Stimulated activated CD4-positive, alpha-beta T cell treated with anti-CD3 and anti-CD28 coated beads, Interleukin-1b, Interleukin-23, amount 100 ng/mL, for 1 hour (primary cell): ENCODE measurements at places on chromosomes 6 and 20.

- DNase-seq = no peak
Observed at GRCh38 chr6:1679688-1680068, 70.0 kb downstream of the FOXC1 start.

- no peak for DNase-seq
Observed at GRCh38 chr6:136421537-136422158, 128.6 kb downstream of the MAP7 start.

DNA sequence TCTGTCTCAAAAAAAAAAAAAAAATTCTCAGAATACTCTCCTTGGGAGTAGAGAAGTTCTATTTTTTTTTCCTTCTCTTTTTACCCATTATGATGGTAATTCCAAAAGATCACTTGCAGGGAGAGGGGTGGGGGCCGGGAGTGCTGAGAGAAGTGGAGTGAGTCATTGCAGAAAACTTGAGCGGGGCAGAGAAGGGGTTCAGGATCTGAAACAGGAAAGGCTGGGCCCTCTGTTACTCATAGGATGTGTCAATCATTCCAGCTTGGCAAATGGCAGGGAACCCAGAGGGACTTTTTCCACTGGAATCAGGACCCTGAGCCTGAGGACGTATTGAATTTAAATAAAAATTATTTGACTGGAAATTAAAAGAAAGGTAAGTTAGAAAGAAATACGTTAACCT is 111.4 kb upstream of the ARMC2 start:
- DNase-seq = no peak

DNA sequence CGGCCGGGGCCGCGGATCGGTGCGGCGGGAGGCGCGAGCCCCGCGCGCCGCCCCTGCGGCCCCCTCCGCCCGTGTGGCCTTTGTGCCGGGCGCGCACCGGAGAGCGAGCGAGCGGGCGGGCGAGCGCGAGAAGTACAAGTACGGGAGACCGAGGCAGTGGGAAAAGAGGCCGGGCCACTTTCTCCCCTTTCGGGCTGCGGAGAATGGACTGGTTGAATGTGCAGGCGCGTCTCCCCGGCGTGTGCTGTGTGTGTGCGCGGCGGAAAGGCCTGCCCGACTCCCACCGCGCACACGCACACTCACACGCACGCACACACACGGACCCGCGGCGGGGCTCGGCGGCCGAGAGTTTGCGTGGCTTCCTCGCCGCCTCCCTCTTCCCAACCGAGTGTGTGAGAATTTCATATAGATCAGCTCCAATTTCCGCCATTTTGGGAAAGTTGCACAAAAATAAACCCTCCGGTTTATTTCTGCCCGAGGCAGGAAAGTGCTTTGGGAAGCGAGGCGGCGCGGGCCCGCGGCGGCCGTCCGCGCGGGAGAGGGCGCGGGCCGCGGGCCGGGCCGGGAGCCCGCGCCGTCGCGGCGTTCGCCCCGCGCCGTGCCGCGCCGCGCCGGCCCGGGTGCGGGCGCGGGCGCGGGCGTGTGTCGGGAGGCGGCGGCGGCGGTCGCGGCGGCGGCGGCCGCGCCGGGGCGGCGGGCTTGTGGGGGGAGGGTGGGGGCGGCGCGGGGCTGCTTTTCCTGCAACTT is 1.1 kb downstream of the L3MBTL3 start:
- no peak for DNase-seq

GRCh38 chr20:36462440-36463211 is 78.7 kb upstream of the MYL9 start:
- DNase-seq = no peak

GRCh38 chr6:84709121-84709520 is 55.3 kb downstream of the TBX18 start:
- no peak for DNase-seq

- DNase-seq = no peak
Observed at GRCh38 chr6:140775061-140775460, 1357.7 kb upstream of the GJE1 start.

DNA sequence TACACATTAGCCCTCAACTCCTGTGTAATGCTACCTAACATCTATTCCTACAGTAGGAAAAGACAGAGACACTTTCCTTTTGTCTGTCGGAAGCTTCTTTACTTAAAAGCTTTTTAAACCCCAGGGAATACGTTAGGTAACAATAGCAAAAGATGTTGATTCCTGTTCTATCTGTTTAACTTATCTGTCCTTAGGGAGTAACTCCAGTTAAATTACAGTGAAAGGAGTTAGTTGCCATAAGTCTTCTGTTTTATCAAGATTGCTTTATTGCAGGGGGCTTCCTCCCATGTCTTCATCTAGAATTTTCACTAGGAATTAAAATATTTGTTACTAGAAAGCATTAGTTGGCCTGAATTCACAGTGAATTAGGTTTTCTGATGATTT is 26.2 kb downstream of the TOP1 start:
- DNase-seq = no peak

- DNase-seq = no peak
Observed at GRCh38 chr6:18317850-18318249, 53.5 kb upstream of the DEK start.

DNA sequence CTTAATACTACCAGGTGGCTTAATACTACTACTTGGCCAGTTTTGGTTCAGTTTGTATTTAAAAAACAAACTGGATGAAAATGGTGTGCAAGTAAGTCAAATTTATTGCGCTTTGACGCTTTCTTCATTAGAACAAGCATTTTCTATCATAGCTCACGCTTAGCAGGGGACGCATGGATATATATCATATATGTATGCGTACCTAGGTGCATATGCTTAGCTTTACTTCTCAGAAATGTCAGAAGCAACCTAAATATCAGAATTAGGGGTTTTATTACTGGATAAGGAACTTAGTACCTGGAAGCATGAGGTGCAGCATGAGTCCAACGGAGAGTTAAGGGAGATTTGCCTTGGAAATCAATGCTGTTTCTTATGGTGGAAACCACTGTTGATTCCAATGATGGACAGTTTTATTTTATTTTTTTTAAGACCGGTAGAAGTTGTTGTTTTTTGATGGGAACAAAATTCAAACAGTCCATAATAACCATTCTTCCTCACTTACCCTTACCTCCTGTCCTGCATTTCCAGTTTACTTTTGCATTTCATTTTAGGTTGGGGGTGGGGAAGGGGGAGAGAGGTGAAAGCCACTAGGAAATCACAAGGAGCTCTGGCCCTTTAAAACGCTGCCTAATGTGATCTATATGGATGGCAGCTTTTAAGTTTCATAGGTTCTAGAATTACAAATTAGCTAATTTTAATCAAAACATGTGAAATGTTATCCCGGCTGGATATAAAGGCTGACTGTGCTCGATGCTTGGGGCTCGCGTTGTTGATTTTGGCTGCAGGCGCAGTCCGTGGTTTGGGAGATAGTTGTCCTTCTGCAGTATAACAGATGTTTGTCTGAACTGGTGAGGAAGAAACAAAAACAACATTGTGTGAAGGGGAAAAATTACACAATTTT is 2.1 kb downstream of the SOBP start:
- no peak for DNase-seq

DNA sequence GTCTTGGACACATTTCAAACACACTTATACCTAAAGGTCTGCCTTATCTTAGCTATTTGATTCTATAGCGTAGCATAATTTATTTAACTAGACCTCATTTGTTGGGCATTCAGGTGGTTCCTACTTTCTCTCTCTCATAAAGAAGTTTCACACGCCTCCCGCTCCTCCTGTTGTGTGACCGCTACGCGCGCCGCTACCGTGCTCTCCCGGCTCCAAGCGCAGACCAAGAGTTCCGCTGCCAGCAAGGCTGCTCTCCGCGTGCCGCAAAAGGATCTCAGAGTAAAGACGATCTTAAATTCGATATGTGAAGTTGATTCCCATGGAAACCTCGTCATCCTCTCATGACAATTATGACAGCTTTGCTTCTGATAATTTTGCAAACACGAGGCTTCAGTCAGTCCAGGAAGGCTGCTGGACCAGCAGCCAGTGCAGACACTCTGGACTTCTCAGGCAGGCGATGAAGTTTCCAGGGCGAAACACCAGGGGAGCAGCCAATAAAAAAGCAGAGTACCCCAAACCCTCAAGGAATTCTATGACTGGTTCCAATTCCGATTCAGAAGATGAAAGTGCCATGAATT is 20.4 kb downstream of the PRSS16 start:
- no peak for DNase-seq

GRCh38 chr6:47094241-47094925 is 52.3 kb upstream of the ADGRF1 start:
- DNase-seq = no peak

GRCh38 chr6:148311966-148312669 is 30.5 kb upstream of the SASH1 start:
- DNase-seq = no peak

GRCh38 chr6:14258117-14258516 is 140.5 kb downstream of the CD83 start:
- no peak for DNase-seq

- no peak for DNase-seq
Observed at GRCh38 chr6:148965287-148965686, 218.5 kb downstream of the UST start.

GRCh38 chr6:80976336-80976735 is 776.1 kb downstream of the TENT5A start:
- DNase-seq = no peak

GRCh38 chr6:19755181-19755580 is 82.0 kb upstream of the ID4 start:
- DNase-seq = no peak

DNA sequence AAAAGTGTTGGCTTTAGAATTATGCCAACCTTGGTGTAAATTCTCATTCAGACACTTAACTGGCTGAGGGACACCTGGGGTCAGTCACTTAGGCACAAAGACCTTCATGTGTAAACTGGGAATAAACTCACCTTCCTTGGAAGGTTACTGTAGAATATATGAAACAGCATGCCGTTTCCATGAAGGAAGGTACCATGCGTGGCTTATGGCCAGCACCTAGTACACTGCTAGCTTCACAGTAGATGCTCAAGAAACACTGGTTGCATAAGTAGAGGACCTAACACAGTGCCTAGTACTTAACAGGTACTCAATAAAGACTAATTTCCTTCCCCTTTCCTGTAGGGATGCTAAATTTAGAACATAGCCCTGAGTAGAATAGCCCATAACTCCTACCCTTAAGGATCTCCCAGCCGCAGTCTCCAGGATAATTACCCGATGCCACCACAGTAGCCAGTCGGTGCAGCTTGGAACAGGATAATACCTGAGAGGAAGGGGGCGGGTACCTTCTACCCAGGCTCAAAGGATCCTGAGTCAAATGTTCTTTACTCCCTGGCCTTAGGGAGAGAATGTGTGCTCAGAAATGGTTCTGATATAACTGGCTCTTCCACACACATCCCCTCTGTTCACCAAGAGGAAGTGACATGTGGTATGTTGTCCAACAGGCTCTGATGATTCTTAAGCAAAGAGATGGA is 3.6 kb downstream of the BCL2L1 start:
- DNase-seq = no peak

DNA sequence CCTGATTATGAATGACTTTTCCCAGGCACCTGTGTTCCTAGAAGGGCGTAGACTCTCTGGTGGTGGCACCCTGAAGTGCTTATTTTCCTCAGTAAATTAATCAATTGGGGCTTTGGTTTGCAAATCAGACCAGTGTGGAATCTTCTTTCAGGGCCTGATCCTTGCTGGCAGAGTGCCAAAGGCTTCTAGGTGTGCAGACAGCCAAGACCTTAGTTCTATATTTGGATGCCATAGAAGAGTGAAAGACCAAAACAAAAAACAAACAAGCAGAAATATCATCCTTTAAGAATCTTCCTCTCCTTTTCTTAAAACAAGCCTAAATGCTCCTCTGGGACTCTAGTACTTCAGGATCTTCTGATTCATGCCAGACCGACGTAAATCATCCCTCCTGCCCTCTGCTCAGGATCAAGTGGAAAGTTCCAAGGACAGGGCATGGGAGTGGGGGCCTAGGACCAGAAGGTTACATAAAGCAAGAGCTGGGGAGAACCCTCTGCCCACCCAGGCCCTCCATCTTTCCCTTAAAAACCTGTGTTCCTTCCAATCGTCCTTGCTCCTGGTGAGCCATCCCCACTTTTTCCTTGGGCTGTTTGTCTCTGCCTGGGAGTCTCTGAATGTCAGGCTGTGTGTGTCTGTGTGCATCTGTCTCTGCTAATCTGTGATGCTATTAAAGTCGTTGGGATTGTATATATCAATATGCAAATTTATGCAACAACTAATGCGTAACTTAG is 70.5 kb upstream of the MYLIP start:
- no peak for DNase-seq
